ENCODE measurements at places on chromosomes 6 and 20.
A peak's percentile ranks its signal among the peaks of the same experiment; 100 is the strongest.

DNA sequence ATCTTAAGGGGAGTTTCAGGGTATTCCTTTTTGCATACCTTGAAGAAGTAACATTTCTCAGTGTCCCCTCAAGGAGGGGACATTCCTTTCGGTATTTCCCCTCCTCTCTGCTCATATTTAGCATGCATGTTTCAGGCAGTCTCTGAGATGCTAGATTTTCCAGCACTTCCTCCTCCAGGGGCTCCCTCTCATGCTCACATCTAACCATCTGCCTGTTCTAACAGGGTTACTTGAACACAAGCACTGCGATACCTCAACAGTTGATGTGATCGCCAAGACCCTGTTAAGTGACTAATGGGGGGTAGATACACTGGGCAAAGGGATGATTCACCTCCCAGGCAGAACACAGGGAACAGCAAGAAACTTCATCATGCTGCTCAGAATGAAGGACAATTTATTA is 12.9 kb upstream of the MCM3 start:
- DNase-seq: no peak

DNA sequence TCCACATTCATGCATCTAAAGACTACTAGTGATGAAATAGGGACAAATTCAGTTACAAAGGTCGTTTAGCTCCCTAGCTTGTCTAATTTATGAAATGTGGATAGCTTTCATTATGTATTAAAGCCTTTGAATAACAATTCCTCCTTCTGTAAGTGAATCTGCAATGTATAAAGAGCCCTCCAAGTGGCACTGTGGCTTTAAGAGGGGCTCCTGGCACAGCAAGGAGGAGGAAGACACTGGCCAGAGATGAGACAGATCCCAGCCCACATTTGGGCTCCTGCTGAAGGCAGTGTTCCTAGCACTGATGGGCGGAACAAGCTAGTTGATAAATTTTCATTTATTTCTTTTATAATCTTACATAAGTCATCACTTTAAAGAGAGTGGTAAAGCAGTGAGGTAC is 17.6 kb upstream of the FUCA2 start:
- peak; percentile 12 for DNase-seq

DNA sequence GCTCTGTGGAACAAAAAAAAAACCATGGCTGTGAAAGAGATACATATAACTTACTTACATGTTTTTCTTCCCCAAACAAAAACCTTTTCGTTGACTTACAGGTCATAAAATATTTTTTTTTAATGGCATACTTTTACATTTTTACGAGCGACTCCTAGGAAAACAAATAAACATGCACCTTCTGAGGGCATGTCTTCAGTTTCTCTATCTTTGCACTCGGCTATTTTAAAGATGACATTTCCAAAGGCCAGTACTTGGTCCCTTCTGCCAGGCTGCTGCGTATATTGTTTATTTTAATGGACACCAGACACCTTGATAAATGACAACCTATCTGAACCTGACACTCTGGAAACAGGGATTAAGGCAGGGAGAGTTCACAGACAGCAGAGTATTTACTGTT is 49.4 kb downstream of the PIGU start:
- no peak for DNase-seq

- no peak for DNase-seq
Observed at GRCh38 chr20:47468290-47469050, 33.2 kb upstream of the NCOA3 start.

GRCh38 chr20:10076126-10077080 is 41.6 kb downstream of the ANKEF1 start:
- DNase-seq: no peak

- no peak for DNase-seq
Observed at GRCh38 chr6:91132461-91132860, 545.6 kb upstream of the MAP3K7 start.

GRCh38 chr6:107185391-107185970 is 70.2 kb upstream of the BEND3 start:
- no peak for DNase-seq

GRCh38 chr6:96997788-96998187 is 73.3 kb downstream of the KLHL32 start:
- DNase-seq: no peak

- DNase-seq: no peak
Observed at GRCh38 chr20:53929974-53930650, 140.3 kb downstream of the BCAS1 start.

GRCh38 chr20:57020364-57020763 is 246.1 kb downstream of the BMP7 start:
- DNase-seq: no peak

GRCh38 chr6:141701732-141702131 is 431.0 kb upstream of the GJE1 start:
- no peak for DNase-seq

DNA sequence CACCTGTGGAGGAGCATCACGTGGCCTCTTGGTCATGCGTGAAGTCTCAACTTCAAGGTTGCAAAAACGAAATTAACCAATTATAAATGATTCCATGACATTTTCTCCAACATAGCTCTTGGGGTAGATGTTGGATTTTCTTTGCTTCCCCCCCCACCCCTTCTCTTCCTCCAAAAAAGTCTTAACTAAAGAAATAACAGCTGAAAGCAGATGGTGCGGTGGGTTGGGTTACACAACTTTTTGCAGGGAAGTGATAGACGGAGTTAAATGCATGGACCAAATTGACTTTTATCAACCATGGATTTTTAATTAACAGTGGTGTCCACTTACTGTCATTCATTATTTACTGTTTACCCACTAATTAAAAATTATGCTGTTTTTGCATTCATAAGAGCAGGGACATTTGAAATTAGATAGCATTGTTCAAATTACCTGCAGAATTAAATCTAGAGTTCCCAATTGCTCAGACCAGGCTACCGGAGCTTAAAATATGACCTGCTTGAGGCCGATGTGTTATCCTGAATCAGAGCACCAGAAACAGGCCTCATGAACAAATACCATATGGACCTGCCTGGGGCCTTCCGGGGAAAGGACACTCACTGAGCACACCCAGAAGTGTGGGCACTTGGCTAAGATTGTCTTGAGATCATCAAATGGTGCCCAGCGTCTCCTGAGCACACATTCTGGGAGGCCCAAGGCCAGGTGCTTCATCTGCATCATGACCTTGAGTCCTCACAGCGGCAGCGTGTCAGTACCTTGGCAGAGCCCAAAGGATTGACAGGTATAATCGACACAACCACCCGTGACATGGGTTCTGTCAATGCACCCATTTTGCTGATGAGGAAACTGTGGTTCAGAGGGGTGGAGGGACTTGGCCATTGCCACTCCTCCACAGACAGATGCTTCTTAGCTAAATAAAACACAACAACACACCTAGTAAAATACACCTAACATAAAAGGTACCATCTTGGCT is 41.5 kb downstream of the APCDD1L start:
- no peak for DNase-seq

- DNase-seq: no peak
Observed at GRCh38 chr6:146892283-146892612, 293.5 kb downstream of the ADGB start.

DNA sequence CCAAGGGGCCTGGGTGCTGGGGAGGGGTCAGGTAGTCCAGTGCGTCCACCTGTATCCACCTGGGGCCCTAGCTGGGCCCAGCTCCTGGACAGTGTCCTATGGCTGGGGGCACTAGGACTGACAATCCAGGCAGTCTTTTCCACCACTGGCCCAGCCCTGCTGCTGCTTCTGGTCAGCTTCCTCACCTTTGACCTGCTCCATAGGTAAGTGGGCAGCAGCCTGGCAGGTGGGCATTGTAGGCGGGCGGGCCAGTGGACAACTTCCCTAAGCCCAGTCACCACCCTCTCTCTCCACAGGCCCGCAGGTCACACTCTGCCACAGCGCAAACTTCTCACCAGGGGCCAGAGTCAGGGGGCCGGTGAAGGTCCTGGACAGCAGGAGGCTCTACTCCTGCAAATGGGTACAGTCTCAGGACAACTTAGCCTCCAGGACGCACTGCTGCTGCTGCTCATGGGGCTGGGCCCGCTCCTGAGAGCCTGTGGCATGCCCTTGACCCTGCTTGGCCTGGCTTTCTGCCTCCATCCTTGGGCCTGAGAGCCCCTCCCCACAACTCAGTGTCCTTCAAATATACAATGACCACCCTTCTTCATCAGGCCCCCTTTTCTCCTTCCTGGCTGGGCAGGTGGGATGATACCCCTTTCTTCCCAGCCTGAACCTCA is 584 bp downstream of the C20orf141 start:
- DNase-seq: no peak

GRCh38 chr20:37474386-37474785 is 46.7 kb upstream of the NNAT start:
- DNase-seq: no peak

DNA sequence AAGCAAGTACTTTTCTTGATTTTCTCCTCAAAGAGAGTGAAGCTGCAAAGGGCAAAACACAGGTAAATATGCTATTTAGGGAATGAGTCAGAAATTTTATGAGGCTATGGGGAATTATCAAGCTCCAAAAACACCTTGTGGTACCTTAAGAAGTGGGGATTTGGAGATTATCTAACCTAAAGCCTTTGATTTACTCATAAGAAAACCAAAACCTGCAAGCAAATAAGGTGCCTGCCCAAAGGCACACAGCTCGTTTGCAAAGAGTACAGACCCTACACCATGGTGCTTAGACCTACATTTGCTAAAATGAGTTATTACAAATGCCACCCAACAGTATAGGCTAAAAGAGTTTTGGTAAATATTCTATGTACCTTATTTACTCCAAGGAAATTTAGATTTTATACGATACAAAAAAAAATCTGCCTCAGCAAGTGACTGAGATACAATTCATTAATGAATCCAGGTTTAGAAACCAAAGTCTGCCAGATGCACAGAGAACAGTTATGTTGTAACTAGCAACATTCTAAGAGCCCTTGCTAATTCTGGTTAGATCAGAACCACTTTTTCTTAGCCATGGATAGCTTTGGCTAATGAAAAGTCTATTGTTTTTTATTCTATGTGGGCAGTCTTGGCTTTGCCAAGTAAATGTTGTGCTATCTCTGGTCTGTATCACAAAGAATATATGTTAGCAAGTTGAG is 101.5 kb downstream of the KHDC1L start:
- no peak for DNase-seq

- DNase-seq: no peak
Observed at GRCh38 chr6:81987293-81987692, 234.8 kb upstream of the TENT5A start.

DNA sequence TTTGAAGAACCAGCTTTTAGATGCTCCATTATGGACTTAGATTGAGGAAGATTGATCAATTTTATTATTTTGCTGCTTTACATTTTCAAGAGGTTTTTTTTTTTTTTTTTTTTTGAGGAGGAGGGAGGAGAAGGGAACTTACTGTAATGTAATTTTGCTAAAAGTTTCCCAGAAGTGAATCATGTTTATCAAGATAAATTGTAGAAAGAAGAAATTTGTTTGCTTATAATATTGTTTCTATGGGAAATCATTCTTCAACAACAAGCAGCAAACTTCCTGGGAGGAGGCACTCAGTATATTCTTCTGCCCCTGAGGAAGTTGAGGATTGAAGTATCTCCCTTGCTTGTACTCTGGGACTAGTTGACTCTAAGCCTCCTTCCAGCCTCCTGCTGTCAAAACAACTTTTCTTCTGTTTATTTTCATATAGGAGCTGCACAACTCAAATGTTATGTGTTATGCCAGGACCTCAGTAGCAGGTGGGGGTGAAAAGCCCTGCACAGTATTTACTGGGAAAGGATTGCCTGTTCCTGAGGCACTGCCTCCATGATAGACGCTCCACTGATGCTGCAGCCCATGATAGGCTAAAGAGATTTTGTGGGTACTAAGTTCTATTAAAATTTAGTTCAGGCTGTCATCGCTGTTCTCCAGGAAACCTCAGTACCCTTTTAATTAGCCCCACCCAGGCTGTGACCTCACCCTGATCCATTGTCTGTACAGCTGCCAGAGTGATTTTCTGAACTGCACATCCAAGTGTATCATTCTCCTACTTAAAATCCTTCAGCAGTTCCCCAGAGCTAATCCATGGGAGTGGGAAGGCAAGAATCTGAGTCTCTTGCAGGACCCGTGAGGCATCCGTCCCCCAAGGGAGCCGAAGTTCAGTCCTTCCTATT is 51.9 kb downstream of the CARMIL1 start:
- no peak for DNase-seq

- no peak for DNase-seq
Observed at GRCh38 chr6:158080849-158081656, 87.0 kb downstream of the SERAC1 start.

- no peak for DNase-seq
Observed at GRCh38 chr6:30913721-30914075, 340 bp upstream of the VARS2 start.

DNA sequence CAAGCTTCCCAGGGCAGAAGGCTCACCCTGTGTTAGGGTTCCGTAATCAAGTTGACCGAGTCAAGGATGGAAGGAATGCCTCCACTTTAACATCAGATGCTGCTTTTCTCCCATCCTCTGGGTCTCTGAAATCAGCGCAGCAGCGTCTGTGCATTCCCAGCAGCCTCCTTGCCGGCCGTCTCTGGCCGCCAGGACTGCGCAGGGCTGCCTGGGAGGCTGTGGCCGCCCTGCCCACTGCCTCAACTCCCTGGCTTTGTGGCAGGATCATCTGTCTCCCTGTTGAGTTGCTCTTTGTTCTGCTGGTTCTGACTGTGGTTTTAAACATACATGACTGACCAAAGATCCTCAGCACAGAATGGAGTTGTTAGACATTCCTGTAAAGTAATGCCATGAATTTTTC is 56.5 kb downstream of the DLL1 start:
- no peak for DNase-seq

DNA sequence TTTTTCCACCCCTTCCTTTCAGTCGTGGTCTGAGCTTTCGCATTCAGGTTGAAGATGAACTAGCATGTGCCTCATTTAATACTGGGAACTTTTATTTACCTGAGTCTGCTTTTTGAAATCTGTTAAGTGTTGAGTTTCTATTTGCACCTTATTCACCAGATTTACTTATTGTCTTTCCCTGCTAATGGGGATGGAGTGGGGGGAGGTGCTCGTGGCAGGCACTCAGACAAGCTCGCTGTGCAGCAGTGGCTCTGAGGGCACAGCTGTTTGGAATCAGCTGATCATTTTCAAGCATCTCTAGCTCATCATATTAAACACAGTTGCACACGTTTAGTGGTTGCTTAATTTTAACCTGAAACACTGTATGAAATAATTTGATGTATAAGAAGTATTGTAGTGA is 35.6 kb downstream of the UTRN start:
- DNase-seq: no peak

GRCh38 chr6:8352335-8352965 is 82.9 kb downstream of the SLC35B3 start:
- no peak for DNase-seq

- DNase-seq: no peak
Observed at GRCh38 chr20:47850146-47850545, 64.9 kb upstream of the SULF2 start.

DNA sequence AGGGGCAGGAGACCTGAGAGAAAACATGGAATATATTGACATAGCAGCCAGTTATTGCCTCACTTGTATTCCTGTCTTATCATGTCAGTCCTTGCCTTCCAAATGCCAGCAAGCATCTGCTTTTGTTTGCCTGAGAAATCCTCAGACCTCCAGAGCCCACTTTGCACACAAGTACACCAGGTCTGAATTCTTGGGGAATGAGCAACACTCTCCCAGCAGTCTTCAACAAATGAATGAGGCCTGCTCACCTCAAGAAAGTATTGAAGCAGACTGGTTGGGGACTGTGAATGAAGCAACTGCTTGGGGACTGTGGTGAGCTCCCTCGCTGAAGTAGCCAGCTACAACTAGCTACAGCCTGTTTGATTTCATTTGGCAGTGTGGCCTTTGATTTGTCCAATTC is 172.8 kb upstream of the SPTLC3 start:
- no peak for DNase-seq

- DNase-seq: no peak
Observed at GRCh38 chr20:42340368-42340767, 722.2 kb upstream of the CHD6 start.
